ENCODE measurements at places on chromosomes 11 and 22.
A peak's percentile ranks its signal among the peaks of the same experiment; 100 is the strongest.

DNA sequence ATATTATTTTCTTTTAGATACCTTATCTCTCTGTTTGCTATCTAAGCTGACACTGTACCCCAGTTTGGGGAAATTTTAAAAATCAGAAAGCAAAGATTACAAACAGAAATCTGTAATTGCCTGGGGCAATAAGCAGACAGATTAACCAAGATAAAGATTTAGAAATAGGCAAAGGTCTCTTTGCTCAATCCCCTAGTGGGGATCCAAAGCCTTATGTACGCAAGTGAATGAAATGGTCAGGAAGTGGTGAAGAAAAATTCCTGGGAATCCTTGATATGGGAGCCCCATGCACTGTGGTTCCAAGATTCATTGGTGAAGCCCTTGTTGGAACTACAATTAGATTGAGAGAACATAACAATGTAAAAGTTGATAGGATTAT is 139.5 kb upstream of the GUCY1A2 start:
- no peak for DNase-seq

- DNase-seq, result no peak
Measured at GRCh38 chr11:68314203-68315170, 2.1 kb downstream of the LRP5 start.

- DNase-seq, result no peak
Measured at GRCh38 chr22:22728382-22728781, 84.0 kb downstream of the GGTLC2 start.

GRCh38 chr11:9004183-9004926 is 554 bp upstream of the NRIP3 start:
- DNase-seq, result no peak

GRCh38 chr22:20866736-20867135 is 7.9 kb downstream of the SNAP29 start:
- no peak for DNase-seq

- no peak for DNase-seq
Measured at GRCh38 chr11:124970925-124971324, 16.9 kb downstream of the CCDC15 start.

- no peak for DNase-seq
Measured at GRCh38 chr11:34151166-34151565, 45.7 kb downstream of the NAT10 start.

DNA sequence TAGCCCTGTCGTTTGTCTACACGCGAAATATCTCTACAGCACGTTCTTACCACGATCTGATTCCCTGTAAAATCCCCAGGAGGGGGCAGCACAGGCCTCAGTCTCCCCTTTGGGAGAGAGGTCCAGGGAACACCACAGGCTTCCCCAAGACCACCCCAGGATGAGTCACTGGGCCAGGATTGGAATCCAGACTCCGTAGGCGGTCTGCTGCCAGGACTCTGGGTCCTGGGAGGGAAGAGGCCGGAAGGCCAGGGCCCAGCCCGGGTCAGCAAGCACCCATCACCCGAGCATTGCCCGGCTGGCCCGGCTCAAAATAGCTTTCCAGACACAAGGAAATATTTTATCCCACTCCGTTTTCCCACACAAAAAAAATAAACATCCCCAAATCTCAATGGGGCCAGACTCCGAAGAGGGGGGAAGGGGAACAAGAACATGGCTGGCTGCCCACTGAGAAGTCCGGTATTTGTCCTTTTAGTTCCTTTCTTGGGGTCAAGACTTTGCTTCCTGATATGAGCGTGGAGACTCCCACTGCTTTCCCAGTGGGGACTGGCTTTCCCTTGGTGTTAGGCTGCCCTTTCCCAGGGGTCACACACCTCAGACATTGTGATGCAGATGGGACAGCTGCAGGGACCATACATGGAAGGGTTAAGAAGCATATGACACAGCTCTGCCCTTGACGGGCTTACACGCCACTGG is 91.3 kb downstream of the LRRC32 start:
- DNase-seq, result no peak

GRCh38 chr11:86037743-86038142 is 31.1 kb downstream of the PICALM start:
- no peak for DNase-seq

- DNase-seq, result no peak
Measured at GRCh38 chr11:35236667-35237003, 97.7 kb downstream of the CD44 start.

DNA sequence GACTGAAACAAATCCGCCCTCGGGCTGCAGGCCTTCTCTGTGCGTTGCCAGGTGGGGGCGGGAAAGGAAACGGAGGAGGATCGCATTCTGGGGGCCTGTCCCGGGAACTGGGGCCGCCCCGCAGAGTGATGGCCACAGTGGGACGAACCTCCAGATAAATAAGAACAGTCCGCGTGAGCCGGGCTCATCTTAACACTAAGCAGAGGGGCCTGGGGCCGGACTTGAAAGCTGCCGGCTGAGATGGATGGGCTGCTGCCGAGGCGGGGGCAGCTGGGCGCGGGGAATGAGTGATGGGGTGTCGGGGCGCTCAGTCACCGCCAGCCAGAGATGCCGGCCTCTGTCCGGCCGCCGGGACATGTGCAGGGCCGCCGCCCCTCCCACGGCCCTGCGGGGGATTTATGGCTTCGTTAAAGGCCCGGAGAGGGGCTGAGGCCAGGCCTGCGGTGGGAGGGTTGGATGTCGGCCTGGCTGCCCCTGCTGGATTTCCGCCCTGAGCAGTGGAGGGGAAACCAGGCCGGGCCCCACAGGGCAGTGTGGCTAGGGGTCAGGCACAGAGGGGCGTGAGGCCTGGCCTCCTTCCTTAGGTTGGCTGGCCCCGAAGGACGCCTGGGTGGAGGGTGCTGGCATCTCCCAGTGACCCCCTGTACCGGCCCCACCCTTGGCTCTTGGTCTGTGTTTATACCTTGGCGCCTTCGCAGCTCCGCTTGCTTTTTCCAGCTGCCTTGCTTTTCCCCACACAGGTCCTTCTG is 45.3 kb upstream of the CD82 start:
- no peak for DNase-seq

- no peak for DNase-seq
Measured at GRCh38 chr11:105611572-105612441, 1.9 kb downstream of the GRIA4 start.

DNA sequence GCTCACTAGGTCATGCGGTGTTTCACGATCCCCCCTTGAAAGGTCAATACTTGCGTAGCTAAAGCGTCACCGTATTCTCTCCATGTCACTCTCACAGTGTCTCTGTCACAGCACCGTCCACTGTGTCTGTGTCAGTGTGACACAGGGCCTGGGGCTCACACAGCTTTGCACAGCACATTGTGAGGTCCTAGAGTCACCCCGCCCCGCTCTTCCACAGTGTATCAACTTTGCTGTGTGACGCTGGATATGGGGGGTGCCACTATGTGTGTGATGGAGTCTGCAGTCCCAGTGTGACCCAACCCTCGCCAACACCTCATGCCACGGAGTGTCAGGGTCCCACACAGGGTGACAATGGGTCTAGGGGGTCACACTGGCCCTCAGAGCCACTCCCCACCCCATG is 583 bp downstream of the P4HA3 start:
- no peak for DNase-seq

- no peak for DNase-seq
Measured at GRCh38 chr11:40227730-40228129, 1231.7 kb downstream of the LRRC4C start.

- DNase-seq, result no peak
Measured at GRCh38 chr11:121212536-121213361, 79.8 kb upstream of the SC5D start.

- DNase-seq, result no peak
Measured at GRCh38 chr11:131204765-131205380, 165.5 kb upstream of the NTM start.

GRCh38 chr22:40008726-40009291 is 14.1 kb downstream of the FAM83F start:
- DNase-seq, result no peak

- no peak for DNase-seq
Measured at GRCh38 chr11:9774591-9775397, 110.9 kb downstream of the SWAP70 start.

- DNase-seq, result no peak
Measured at GRCh38 chr22:50027639-50028537, 15.3 kb upstream of the IL17REL start.

DNA sequence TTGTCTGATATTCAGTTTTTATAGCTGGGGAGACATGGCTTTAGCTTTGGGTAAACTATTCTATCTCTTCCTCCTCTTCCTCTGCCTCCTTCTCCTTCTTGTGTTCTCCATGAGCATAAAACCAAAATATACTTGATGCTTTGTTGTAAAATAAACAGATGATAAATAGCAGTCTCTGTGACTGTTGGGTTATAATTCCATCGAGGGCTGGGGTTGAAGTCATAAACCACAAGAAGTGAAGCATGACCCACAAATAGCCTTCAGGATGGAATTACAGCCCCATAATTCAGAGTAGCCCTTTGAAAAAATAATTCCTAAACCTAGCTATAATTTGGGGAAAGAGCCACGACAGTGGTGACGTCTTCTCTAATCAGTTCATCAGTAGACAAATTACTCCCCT is 177.7 kb downstream of the SNX19 start:
- DNase-seq, result no peak

DNA sequence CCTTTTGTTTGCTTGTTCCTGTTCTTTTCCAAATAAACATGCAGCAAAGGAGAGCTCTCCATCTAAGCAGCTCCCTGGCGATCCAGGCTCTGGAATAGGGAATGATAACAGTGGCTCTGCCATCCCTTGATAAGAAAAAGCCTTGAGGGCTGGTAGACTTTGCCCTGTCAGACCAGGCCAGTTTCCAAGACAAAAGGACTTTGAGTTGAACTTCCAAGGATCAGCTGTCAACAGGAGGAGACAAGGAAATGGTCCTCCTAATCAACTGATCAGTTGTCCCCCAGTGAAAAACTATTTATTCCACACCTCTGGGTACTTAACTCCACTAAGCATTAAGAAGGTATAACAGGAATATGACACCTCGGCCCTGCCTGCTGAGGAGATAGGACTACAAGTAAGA is 127.8 kb downstream of the PARVA start:
- DNase-seq, result no peak

DNA sequence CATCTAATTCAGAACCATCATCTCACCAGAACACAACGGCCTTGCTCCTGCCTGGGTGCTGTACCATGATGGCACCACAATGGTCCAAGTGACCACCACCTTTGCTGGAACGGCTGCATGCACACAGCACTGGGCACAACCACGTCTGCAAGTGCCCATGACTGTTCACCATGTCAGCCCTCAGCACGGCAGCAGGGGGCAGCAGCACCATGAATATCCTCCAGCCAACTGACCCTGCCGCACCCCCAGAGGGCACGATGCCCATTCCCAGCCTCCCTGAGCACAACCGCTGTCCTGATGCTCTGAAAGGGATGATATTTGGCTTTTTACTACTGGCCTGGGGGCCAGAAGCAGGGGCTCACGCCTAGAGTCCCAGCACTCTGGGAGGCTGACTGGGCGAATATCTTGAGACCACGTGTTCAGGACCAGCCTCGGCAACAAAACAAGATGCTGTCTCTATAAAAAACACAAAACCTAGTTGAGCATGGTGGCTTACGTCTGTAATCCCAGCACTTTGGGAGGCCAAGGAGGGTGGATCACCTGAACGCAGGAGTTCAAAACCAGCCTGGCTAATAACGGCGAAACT is 25.7 kb downstream of the DRD4 start:
- peak; percentile 77 for DNase-seq

GRCh38 chr11:2534134-2534956 is 89.5 kb downstream of the KCNQ1 start:
- DNase-seq, result no peak

GRCh38 chr11:8020244-8020597 is 33.1 kb downstream of the EIF3F start:
- DNase-seq, result no peak

DNA sequence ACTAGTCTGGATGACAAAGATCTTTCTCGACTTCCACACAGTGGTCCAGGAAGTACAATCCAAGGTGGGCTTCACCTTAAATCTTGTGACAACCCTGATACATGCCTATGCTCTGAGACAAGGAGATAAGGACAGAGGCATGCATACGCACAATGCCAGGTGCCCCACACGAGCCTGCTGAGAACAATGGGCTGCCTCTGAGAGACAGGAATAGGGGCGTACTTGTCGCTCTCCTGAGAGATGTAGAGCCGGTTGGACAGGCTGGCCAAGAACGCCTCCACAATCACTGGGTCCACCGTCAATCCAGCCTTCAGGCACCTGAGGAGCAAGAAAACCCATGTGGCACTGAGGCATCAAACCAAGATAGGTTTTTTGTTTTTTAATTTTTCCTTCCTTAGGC is 25.5 kb downstream of the SERPIND1 start:
- DNase-seq, result no peak

DNA sequence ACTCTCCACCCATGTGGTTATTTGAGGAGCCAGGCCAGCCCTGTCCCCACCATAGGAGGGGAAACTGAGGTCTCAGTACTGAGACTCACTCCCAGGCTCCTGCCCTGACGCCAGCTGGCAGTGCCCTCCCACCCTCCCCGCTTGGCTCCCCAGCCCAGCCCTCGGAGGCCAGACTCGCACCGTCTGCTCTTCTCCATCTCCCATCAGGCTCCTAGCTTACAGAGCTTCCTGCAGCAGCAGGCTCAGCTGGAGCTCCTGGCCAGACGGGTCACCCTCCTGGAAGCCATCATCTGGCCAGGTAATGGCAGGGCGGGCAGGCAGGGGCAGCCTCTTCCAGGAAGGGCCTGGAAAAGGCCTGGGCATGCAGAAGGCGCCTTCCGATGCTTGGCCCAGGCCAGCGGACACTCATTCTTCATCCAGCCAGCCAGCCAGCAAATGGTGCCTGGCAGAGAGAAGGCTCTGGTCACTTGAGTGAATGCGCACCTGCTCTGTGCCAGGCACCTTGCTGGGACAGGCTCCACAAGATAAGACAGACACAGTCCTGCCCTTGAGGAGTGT is 12.6 kb downstream of the RHBDD3 start:
- DNase-seq, result no peak

GRCh38 chr22:49887702-49888101 is 30.5 kb downstream of the ALG12 start:
- DNase-seq, result no peak

DNA sequence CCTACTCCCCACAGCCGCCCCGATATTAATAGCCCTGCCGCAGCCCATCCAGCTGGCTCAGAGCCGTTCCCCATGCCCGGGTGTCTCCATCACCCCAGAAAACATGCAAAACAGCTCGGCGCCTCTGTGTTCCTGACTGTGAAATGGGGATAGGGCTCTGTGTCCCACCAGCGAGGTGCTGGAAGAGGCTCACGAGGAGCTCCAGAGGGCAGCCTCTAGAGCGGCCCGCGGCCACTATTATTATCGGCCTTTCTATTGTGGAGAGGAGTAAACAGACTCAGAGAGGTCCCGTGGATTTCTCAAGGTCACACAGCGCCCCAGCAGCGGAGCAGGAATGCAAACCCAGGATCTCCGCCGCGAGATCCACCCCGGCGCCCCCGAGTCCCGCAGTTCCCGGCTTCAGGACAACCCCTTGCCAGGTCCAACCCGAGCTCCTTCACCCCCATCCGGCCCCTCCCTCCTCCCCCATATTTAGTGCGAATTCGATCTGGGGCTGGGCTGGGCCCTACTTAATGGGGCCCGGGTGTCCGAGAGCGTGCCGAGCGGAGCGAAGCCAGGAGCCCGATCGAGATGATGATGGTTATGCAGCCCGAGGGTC is at the start of gene ACTN3:
Gene ACTN3, plus strand, starts transcription at position 536 of the 598 bp plus-strand sequence. Its CDS starts 35 bp downstream, at position 571.
- DNase-seq, result no peak

Data from germinal center (tissue), 1 donor.